ENCODE measurements at places on chromosomes 5 and 9. TPM values are rescaled to one million over a fixed set of nuclear protein-coding genes. Genes with fewer than 3 reads are reported as not detected.
A peak's percentile ranks its signal among the peaks of the same experiment; 100 is the strongest.

DNA sequence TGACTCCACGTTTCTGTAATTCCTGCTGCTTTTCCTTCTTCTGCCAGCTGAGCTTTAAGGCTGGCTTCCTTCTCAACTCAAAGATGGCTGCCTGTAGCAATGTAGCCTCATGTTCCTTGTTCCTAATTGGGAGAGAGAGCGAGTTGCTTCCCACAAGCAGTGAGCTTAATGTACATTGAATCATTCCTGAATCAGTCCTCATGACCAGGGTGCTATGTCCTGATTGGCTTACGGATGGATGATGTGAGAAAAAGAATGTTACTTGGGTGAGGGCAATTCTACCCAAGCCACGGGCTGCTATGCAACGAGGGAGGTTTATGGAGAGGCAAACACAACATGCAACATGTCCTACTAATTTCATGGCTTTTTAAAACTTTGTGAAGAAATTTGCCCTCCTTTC is 356.2 kb downstream of the RASEF start:
- DNase-seq: no peak

Gene PTGR1
- 38.1 TPM for total RNA-seq

- DNase-seq: no peak
Measured at GRCh38 chr5:64923151-64923685, 154.5 kb downstream of the CWC27 start.

DNA sequence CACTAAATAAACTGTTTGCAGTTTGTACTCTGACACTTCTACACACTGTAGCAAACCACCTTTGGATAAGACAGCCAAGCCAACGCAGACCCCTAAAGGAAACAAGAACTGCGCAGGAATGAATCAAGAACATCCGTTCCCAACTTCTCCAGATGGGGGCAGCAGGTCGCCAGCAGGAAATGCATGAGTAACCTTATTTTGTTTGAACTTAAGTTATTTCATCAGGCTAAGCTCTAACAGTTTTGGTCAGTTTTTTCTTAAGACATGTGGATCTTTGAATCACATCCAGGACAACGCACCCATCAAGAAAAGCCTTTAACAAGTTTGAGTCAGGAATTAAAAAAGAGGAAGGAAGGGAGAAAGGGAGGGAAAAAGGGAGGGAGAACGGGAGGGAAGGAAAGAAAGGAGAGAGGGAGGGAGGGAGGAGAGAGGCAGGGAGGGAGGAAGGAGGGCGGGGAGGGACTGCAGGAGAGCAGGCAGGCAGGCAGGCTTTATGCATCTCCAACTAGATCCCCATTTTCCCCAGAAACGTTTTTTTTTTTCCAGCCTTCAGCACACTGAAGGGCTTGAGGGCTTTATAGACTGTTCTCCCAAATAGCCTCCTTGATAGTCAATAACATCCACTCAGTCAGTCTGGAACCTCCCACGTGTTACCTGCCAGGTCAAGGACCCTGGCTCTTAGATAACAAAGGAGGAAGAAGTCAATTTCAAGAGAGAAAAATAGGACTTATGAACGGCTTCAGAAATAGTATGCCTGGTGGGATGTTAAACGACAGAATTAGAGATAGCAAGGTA is 22.2 kb downstream of the BHMT start:
- peak; percentile 46 for DNase-seq

Gene CRHBP
- not detected for total RNA-seq

DNA sequence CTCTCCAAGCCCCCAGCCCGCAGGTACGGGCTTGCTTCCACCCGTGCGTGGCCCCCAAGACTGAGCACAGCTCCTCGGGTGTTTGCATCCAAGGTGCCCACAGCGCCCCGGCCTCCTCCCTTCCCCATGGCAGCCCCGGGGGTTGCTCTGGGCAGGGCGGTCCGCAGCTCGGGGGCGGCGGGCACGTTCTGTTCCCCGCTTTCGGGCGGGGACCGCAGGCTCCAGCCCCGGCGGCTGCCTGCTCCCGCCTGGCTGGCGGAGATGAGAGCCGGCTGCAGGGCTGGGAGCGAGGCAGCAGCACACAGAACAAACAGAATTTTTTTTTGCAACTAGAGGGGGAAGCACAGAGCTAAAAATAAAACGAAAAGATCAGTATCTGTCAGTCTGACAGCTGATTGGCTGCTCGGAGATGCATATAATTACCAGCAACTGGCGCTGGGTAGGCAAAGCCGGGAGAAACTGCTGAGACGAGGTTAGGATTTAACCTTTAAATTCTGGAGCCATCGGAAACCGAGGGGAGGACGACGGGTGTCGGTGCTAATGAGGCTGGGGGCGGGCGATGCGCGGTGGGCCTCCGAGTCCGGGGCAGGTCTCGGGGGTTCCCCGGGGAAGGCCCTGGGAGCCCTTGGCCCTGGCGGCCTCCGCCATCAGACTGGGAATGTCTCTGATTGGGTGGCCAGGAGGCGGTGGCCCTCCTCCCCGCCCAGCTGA is 142.7 kb upstream of the IER5L start:
- peak; percentile 90 for DNase-seq

DNA sequence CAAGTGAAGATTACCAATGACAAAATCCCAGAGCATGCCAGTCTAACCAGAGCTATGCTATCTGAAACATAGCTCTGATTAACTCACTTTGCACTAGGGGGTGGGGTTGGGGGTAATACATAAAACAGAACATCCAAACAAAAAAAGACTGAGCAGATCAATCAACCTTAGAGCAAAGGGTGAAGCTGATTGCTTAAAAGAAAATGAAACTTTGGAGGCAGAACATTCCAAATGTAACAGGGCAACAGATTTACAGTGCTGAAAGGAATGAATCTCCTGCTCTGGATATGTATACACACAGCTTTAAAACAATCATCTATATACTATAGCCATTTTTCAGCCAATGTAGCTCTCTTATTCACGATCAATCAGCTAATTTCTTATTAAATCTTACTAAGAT is 4.9 kb downstream of the IL6ST start:
- no peak for DNase-seq

DNA sequence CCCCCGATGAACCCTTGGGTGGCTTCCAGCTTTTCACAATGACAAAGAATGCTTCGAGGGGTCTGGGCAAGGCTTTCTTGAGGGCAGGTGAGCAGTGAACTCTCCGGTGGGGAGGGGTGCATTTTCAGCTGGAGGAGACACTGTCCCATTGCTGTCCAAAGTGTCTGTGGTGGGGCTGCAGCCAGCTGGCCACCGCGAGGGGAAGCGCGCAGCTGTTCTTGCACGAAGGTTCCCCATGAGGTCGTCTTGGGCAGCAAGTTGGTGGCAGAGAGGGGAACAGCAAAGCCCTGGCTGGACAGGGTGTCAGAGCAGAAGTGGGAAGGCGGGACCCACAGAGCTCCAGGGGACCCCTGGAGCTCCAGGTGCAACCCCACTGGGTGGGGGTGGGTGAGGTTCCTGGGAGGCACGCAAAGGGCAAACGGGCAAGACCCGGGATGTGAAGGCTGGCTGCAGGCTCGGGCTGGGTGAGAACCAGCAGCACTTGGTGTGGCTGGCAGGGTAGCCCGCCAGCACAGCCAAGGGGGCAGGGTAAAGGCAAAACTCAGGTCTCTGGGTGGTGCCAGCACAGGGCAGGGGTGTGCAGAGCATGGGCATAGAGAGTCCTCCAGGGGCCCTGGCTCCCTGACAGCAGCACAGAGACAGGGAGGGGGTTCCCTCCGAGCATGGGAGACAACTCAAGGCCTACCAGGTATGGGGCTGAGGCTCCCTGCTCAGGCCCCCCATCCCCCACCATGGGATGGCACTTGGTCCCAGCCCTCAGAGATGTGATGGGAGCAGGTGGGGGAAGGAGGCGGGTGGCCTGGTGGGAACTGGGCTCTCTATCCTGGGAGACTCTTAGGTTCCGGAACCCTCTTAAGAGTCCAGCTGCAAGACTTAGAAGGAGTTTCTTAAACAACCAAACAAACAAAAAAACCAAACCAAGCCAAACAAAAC is 26.6 kb downstream of the TSPAN17 start:
- DNase-seq: no peak

DNA sequence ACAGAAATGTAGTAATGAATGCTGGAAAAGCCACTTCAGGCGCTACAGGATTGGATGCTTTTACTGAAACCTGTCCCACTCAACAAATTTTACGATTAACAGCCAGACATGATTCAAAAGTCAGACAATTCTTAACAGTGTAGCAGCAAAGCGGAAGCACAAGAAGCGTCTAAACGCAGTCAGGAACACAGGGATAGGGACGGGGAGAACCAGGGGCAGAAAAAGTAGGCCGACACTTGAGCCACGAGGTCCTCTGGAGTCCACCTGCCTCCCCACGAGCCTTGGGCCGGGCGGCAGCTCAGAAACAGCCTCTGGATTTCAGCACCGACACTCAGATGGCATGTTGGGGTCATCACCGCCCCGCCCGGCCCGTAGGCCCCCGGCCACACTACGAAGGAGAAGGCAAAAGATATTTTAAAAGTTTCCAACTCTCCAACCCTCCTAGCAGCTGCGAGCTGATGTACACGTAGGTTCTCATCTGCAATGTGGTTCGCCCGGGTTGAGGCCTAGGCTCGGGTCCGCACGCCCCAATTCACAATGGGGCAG is 615 bp downstream of the RACK1 start:
- no peak for DNase-seq

GRCh38 chr9:126171641-126172040 is 155.0 kb upstream of the MVB12B start:
- DNase-seq: no peak

DNA sequence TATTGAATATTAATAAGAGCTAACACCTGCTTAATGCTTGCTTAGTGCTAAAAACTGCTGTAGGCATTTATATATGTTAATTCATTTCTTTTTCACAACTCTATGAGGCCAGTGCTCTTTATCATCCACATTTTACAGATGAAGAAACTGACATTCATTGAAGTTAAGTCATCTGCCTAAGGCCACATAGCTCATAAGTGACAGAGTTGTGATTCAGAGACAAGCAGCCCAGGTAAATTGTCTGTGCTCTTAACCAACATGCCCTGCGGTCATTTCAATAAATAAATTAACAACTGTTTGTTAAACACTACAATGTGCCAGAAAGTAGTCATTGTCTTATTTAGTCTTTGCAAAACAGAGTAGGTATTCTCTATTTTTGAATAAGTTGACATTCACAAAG is 1354.4 kb upstream of the C9orf72 start:
- no peak for DNase-seq

- DNase-seq: no peak
Measured at GRCh38 chr9:98940276-98940675, 3.4 kb upstream of the COL15A1 start.

DNA sequence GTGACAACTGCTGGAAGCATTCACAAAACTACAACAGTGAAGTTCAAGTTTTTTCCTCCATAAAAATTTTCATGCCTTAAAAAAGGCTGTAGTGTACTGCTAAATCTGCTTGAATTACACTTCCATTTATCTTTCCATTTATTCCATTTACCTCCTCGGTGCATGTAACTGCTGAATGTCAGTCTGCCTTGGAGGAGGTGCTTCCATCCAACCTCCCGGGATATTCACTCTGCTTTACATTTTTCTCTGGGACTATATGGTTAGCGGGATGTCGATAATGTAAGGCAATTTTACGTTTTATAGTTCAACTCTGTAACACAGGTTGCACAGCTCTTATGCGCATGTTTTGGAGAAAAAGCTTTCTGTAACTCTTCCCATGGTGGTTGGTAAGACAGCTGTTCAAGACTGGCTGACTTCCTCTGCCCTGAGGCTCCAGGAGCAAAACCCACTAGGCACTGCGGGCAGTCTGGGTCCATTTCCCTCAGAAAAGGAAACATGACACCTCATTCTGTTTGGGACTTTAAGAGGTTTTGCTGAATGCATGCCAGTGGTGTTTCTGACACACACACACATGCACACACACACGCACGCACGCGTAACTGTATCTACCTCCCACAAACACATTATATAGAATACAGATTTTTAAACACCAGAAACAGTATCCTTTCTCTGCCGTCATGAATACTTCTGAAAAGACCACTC is 66.1 kb downstream of the SPTLC1 start:
- no peak for DNase-seq

- no peak for DNase-seq
Measured at GRCh38 chr5:178090856-178091255, 22.5 kb upstream of the N4BP3 start.

Gene DEPDC1B
- 3.1 TPM for total RNA-seq

DNA sequence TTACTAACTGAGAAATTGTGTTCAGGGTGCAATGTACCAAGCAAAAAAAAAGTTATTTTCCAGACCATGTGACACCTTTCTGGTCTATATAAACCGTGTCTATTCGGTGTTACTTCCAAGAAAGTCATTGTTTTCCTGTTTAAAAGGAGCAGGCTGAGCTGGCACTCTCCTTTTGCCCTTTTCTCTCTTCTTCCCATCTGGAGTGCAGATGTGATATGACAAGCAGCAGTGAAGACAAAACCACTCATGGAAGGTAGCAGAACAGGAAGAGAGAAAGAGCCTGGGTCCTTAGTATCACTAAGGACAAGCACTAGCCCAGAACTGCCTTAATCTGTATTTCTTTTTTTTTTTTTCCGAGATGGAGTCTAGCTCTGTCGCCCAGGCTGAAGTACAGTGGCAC is 25.6 kb downstream of the LYRM7 start:
- DNase-seq: no peak

DNA sequence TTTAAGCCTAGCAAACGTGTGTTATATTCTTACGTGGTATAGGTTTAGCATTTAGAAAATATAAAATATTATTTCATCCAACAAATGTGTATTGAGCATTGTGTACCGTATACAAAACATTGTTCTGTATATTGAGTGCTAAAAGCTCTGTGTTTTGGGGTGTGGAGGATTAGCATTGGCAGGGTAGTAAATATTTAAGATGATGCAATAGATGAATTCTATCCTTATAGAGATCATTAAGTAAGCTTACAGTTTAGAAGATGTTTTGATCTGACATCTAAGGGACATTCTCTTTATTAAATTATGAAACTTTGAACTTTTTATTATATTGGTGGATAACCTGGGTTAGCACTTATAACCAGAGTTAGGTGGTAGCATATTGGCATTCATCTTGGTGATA is 48.5 kb upstream of the GLIPR2 start:
- no peak for DNase-seq

GRCh38 chr5:79075646-79076426 is 6.3 kb downstream of the BHMT2 start:
- no peak for DNase-seq

DNA sequence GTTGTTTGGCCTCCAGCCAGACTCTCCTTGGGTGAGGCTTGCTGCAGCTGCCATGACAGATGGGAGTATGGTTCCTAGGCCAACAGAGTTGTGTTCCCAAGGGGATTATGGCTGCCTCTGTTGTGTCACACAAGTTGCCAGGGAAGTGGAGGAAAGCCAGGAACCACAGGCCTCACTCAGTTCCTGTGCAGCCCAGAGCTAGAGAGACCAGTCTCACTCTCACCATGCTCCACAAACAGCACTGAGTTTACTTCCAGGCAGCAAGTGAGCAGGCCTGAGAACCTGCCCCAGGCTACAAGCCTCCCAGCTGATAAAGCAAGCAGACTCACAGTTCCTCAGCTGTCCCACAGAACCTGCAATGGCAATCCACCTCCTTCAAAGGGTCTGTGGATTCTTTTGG is 273.6 kb upstream of the TAS2R1 start:
- no peak for DNase-seq

GRCh38 chr5:101018299-101018698 is 115.2 kb upstream of the ST8SIA4 start:
- no peak for DNase-seq
